ENCODE measurements at places on chromosomes 2 and 18. TPM values are rescaled to one million over a fixed set of nuclear protein-coding genes. Genes with fewer than 3 reads are reported as not detected.

- DNase-seq = no peak
These were observed 9.5 kb downstream of the AQP12A start for GRCh38 chr2:240701091-240701735.

- DNase-seq = no peak
These were observed 38.4 kb downstream of the SLC9A2 start for GRCh38 chr2:102657770-102658169.

- no peak for DNase-seq
These were observed 280.9 kb upstream of the ZSWIM2 start for GRCh38 chr2:187129868-187130267.

GKN1 gene
- polyA plus RNA-seq = not detected

OR6B2 gene
- not detected for polyA plus RNA-seq

EFHD1 gene
- polyA plus RNA-seq = 90.4 TPM

GRCh38 chr2:220704081-220704480 is 868.0 kb downstream of the EPHA4 start:
- no peak for DNase-seq

DNA sequence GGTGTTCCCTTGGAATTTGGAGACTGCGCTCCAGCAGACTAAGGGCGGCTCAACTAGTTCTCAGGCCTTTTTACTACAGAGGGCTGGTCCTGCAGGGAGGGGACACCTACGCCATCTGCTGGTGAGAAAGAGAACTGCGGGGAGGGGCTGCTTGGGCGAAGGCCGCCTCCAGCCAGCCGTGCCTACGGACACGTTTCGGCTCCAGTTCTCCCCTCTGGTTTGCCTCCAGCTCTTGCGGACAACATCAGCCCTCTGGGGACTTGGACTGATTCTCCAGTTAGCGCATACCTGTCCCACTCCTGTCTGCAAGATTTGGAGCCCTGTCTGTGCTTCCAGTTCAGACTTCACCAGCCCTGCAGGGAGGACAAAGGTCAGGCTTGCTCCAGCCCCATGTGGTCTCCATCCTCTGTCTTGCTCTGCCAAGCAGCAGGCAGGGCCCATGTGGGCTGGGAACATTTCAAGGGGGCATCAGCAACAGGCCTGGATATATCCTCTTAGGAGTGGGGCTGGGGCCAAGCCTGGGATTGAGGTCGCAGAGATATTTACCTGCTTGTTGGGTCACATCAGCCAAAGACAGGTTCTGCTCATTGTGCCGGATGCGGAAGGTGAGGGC is 10.3 kb downstream of the PTPRN start:
- no peak for DNase-seq

GRCh38 chr18:58309099-58309498 is 265.1 kb downstream of the NEDD4L start:
- no peak for DNase-seq

DNA sequence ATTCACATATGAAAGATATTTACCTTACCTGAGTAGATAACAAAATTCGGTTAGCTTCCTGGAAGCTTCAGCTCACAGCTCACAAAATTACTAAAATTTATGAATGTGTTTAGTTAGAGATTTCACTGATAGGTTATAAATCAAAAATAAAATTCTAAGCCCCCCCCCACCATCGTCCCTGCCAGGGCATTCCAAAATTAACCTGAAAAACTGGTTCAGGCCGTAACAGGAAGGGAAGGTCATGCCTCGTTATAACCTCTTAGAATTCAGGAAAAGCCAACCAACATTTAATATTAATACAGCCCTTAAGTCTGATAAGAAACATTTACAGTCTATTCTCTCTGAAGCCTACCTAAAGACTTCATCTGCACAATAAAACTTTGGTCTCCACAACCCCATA is 48.9 kb downstream of the COX7A2L start:
- DNase-seq = no peak

All from left renal cortex interstitium (tissue), 4 donors.